ENCODE measurements at places on chromosomes 13 and 19.

DNA sequence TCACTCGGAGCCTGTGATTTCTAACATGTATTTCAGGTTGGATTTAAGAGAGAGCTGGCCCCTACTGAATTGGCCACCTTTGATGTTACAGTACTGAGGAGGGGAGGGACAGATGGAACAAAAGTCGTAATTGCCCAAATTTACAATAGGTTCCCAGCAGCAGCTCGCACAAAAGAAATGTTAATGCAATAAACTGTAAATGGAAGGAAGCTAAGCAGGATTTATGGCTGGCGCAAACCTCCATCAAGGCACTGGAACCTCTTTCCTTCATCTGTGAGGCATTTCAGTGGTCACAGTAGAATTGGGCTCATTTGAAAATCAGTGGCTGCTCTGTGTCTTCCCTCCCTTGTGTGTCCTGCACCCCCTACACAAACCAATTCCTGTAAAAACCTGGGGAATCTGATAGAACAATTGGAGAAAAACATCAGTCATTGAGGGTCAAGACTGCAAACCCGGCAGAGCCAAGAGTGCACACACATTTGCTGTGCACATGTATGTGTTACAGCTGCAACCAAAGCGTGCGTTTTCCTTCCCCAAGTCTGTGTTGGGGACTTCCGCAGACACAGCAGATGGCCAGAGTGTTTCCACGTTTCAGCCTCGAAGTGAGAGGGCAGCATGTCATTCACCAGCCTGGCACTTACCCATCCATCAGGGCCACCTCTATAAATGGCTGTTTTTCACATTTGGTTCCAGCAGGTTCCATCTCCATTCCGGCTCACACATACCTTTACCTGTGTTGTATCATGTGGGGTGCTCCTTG is 192.8 kb downstream of the TM9SF2 start:
- no peak for DNase-seq

- no peak for DNase-seq
These were observed 1.6 kb downstream of the JUNB start for GRCh38 chr19:12792853-12793289.

- DNase-seq = no peak
These were observed 197.0 kb downstream of the PCDH9 start for GRCh38 chr13:67033170-67033569.

- DNase-seq = no peak
These were observed 149.1 kb downstream of the KDM4B start for GRCh38 chr19:5118026-5118425.

- DNase-seq = no peak
These were observed 2.1 kb upstream of the SIGLEC8 start for GRCh38 chr19:51460164-51460992.

DNA sequence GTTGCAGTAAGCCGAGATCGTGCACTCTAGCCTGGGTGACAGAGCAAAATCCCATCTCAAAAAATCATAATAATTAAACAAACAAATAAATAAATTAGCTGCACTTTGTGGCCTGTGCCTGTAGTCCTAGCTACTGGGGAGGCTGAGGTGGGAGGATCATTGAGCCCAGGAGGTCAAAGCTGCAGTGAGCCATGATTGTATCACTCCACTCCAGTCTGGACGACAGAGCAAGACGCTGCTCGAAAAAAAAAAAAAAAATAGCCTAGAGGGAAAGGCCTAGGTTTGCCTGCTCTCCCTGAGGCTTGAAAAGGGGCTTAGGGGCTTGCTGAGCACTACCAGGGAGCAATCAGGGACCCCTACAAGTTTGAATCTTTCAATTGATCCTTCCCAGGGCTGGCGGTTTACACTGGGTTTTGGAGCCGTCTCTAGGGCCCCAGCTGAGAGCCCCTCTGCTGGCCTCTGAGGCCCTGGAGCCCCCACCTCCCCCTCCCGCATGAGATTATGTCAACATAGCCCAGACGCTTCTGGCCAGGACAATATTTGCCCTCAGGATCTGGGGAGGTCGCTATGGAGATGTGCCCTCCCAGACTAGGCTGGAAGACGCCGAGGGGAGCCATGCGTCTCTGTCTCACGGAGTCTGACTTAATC is 10.4 kb upstream of the GIPR start:
- no peak for DNase-seq

DNA sequence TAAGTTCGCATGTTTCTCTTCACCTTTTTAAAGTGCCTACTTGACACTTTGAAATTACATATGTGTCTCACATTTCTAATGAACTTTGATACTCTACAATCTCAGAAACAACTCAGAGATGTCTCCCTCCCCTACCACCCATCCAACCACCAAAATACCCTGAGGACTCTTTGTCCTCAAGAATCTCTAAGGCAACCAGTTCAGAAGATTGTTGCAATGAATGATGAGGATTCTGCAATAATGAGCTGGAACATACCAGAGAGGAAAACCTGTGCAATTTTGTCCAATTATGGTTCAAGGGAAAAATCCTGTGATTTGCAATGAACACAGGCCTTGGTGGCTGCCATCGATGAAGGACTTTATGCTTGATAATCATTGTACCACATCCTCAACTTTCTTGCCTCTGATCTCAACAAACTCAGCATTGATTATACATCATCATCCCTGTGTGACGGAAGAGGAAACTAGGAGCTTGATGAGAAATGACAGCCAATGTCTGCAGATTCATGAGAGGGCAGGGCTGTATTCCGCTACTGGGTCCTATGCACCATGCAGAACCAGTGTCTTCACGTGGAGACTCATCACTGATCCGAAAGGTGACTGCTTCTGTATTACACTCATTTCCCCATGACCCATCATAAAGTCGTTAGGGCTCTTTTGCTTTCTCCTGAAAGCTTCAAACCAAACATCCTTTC is 1.1 kb downstream of the FPR1 start:
- no peak for DNase-seq

GRCh38 chr19:38564981-38565690 is 52.6 kb downstream of the MAP4K1 start:
- no peak for DNase-seq

GRCh38 chr13:109154146-109154545 is 524.7 kb downstream of the MYO16 start:
- no peak for DNase-seq

GRCh38 chr13:73336773-73337172 is 278.0 kb downstream of the KLF5 start:
- no peak for DNase-seq

- no peak for DNase-seq
These were observed 19.6 kb downstream of the AP2A1 start for GRCh38 chr19:49786376-49786820.

DNA sequence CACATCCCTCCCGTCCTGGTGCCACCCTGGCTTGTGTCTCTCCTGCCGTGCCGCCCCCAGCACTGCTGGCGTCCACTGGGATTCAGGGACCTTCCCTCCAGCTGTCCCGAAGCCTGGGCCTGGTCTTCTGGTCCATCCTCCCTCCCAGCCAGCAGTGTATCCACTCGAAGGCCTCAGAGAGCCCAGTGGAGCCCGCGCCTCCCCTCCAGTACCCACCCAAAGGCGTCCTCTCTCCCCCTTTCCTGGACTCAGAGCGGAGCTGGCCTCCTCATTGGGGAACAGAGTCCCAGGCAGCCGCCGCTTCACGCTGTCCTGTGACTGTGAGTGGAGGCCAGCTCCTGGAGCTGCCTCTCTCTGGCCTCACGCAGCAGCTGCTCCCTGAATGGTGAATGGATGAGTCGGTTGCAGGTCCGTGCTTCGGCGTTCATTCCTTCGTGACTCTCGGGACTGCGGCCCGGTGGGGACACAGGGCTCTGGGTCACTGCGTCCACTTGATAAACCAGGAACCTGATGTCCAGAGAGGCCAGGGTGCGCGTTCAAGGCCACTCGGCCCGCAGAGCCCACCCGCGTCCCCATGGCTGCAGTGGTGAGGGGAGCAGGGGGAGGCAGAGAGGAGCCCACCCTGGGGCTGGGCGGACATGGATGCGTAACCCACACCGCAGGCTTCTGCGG is 12.1 kb downstream of the ONECUT3 start:
- no peak for DNase-seq

- DNase-seq = no peak
These were observed 6.9 kb downstream of the ZNF490 start for GRCh38 chr19:12603714-12604113.

DNA sequence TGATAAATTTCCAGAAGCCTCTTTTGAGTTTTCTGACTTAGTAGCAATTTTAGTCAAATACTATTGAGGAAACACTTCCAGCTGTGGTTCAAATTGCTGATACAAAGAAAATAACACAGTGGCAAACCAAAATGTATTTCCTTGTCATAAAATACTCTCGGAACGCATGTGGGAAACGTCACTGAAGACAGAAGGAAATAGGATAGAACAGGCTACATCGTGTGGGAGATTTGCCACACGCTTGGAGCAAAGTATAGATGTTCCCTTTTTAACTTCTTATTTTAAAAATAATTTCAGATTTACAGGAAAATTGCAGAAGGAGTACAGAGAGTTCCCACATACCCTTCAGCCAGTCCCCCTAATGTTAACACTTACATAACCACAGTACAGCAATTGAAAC is 88.8 kb downstream of the ING1 start:
- no peak for DNase-seq

DNA sequence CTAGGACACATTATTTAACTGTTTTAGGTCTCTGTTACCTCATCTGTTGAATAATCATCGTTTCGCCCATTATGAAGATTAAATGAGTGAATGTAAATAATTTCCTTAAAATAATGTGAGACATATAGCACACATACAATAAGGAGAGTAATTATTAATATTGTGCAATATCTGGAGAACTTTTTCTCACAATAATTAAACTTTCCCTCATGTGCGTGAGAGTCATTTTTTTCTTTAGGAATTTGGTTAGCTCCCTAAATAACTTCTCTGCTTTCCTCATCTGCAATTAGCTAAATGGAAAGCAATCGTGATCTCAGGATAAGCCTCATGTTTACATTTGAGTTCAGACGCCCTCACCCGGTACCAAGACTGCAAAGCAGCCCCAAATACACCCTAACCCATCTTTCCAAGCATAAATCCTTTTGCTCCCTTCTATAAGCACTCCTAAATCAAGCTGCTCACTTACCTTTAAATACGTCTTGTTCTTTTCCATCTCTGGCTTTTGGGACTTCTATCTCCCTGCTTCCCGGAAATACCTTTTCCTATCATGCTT is 78.8 kb downstream of the MZT1 start:
- DNase-seq = no peak

DNA sequence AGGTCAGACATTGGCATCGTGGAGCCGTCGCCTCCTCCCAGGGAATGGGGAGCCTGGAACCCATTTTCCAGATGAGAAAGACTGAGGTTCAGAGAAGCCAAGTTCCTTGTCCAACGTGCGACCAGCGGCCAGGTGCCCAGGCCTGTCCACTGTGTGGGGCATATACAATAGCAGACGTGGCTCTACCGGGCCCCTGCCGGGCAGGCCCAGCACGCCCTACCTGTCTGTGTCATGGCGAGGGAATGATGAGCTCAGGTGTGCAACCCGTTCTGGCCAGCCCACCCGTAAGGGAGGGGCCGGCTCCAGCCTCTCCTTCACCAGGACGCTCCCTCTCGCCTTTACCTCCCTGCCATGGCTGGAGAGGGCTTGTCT is 837 bp downstream of the GNA15 start:
- DNase-seq = no peak

GRCh38 chr13:112964971-112965492 is 4.0 kb upstream of the MCF2L start:
- DNase-seq = no peak

GRCh38 chr19:8612807-8613171 is 2.3 kb upstream of the ADAMTS10 start:
- DNase-seq = no peak

GRCh38 chr19:46635920-46636761 is at the start of gene GNG8:
TSS of gene GNG8 (minus strand) at chr19:46636202. CDS start at chr19:46634682, 1,520 bp downstream.
- DNase-seq = no peak

- no peak for DNase-seq
These were observed 7.9 kb upstream of the LINGO3 start for GRCh38 chr19:2315818-2316353.

DNA sequence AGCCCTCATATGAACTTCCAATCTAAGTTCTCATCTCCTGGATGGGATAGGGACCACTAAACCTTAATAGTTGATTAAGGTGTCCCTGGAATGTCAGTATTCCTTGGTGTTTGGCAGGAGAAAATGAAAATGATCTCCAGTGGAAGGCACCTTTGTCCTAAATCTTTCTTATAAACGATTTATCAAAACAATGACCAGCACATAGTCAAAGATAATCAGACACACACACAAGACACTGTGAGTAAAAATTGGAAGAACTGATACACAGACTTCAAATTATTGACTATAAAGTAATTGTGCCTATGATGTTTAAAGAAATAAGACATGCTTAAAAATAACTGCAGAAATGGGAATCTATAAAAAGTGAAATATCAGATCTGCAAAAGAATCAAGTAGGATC is 13.7 kb downstream of the CEBPA start:
- DNase-seq = no peak

GRCh38 chr13:112716461-112716820 is 26.6 kb downstream of the ATP11A start:
- no peak for DNase-seq

DNA sequence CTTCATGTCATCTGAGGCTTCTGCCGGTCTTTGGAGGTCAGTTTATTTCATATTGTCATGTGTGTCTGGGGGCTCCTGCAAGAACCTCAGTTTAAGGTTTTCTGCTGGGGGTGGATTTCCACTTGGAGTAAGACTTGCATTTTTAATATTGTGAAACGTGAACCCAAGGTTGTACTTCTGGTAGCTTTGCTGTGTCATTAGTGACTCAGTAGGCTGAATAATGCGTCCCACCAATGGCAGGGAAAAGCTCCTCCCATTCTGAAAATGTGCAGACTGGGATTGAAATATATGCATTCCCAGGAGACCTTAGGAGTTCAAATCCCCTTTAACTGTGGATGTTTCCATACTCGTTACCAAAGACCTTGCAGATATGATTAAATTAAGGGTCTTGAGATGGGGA is 46.2 kb downstream of the ING1 start:
- DNase-seq = no peak

- DNase-seq = peak; percentile 60
These were observed 83.9 kb downstream of the GNG7 start for GRCh38 chr19:2618611-2619010.

- no peak for DNase-seq
These were observed 4.3 kb upstream of the NR1H2 start for GRCh38 chr19:50371914-50372475.

GRCh38 chr13:103287659-103288058 is 221.4 kb upstream of the SLC10A2 start:
- no peak for DNase-seq

GRCh38 chr13:96768524-96768923 is 225.8 kb downstream of the OXGR1 start:
- DNase-seq = no peak

DNA sequence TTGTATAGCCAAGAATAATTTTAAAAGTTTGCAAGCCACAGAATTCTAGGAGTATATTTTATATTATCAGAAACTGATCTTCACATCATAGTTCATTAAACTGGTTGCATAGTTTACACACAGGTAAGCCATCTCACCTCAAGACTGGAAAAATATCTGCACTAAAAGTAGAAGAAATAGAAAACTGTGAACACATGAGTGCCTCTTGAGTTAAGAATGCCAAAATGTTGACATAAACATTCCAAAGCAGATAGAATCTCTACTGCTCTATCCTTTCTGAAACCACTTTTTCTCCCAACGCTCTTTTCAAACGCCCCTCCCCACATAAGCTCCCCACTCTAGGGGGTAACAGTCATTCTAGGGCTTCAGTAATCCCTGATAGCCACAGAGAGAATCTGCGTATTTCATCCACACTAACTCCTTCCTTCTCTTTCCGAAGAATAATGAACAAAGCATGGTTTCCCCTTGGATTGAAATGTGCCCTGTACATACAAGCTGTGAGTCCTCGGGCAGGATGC is 201.5 kb downstream of the IRS2 start:
- no peak for DNase-seq

GRCh38 chr13:79782541-79783205 is 301.7 kb downstream of the NDFIP2 start:
- no peak for DNase-seq

GRCh38 chr13:113667771-113668490 is 912 bp downstream of the GRK1 start:
- no peak for DNase-seq
